ENCODE measurements at places on chromosomes 12 and 14. TPM values are rescaled to one million over a fixed set of nuclear protein-coding genes. Genes with fewer than 3 reads are reported as not detected.
A peak's percentile ranks its signal among the peaks of the same experiment; 100 is the strongest.

DNA sequence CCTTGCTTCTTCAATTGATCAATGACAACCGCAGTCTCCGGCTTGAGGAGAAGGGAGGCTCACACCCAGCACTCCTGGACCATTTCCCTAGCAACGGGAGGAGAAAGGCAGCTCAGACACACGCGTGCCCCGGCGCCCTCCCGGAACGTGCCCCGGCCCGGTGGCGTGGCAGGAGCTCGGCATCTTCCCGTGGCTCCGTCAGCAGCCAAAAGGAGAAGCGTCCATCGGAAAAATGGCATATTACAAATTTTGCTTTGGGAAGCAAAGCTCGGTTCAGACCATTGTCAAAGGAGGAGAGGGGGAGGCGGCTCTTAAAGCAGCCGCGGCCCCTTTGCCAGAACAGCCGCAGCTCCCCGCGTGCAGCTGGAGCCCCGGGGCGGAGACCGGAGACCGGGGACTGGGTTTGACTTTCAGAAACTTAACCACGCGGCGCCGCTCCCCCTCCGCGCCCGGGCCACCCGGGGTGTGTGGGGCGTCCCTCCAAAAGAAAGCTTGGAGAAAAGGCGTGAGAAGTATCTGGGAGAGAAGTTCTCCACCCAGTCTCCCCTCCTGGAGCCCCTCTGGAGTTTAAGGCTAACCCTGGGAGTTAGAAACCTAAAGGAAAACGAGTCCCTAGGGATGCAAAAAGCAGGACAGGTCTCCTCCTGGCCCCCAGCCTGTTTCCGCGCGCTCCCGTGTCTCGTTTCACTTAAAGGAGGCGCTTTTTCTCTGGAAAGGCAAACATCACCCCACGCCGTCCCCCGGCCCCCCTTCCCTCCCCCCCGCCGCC, 545 bp downstream of the PPFIA2 start:
- DNase-seq: no peak

- no peak for DNase-seq
Measured at GRCh38 chr14:33767586-33768457, 183.1 kb downstream of the EGLN3 start.

- no peak for DNase-seq
Measured at GRCh38 chr12:13090054-13090453, 13.4 kb downstream of the GSG1 start.

GPR137C gene
- total RNA-seq: 0.33 TPM

LRP1-AS gene
- not detected for total RNA-seq

DNA sequence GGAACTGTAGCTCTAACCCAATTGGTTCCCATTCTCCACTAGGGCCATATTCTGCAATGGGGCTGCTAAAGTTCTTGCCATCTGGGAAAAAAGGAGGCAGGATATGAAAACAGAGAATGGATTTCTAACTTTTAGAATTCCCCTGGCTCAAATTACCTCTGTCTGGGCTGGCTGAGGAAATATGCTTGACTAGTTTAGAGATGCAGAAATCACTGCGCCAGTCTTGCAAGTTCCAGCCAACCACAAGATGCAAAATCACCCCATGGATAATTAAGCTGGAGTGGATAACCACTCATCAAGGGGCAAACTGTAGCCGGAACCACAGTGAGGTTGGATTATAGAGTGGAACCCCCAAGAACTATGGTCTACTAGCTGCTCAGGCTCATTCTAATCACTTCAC, 126.3 kb downstream of the RALGAPA1 start:
- no peak for DNase-seq

SYT1 gene
- 1.1 TPM for total RNA-seq

- no peak for DNase-seq
Measured at GRCh38 chr12:125773033-125773640, 707.9 kb downstream of the AACS start.

GRCh38 chr12:54052438-54053002, 1.1 kb upstream of the HOXC4 start:
- DNase-seq: no peak

DNA sequence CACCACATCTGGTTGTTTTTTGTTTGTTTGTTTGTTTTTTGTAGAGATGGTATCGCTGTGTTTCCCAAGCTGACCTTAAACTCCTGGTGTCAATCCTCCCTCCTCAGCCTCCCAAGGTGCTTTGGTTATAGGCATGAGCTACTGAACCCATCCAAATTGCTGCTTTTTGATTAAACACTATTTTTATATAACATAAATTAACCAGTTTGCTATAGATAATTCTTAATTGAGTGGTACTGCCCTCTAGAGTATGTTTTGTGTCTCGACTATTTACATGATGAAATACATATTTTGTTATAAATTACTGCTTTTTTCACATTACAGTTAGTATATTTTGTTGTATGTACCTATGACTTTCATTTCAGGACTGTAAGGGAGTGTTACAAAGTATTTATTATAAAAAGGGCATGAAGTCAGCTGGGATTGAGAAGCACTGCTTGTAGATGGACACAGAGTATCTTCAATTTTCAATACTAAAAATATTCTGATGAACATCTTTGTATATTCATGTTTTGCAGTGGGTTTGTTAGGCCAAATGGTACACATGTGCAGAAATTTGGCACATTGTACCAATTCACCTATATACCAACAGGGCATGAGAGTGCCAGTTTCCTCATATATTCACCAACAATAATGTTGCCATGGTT, 14.9 kb upstream of the SCAF11 start:
- DNase-seq: no peak

DNA sequence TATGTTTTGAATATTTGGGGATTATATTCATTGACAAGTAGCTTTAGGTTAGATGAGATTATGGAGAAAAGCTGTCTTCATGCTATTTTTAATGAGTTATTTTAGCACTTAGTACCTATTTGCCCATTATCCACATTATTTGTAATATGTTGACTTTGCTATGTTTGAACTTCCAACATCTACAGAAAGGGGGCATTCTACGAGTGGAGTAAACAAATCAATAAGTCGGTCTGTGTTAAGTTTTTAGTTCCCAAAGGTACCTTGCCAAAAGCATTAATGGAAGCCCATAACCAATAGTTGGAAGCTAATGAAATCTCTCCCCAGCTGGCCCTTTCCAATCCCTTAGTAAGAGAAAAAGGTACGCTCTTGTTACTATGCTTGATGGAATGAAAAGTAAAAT, 250.0 kb upstream of the E2F7 start:
- no peak for DNase-seq

DNA sequence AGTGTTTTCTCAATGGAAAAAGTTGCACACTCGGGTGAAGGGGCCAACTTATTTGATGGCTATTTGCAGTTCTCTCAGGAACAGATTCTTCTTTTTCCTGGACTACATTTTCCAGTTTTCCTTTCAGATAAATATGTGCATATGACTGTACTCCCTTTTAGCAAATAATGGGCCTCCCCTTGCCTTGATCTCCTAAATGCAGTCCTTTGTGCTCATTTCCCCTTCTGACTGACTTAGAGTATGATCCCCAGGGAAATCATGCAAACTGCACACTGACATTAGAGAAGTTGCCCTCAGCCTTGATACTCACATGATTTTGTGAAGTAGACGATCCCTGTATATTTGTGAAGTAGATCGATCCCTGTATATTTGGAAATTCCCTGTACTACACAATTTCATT, 492.9 kb upstream of the NOVA1 start:
- DNase-seq: no peak

GRCh38 chr12:62744551-62744950, 190.4 kb downstream of the PPM1H start:
- DNase-seq: no peak

GRCh38 chr12:59084511-59085375, 164.4 kb upstream of the LRIG3 start:
- DNase-seq: peak; percentile 51

- DNase-seq: no peak
Measured at GRCh38 chr12:112611908-112612307, 179.6 kb upstream of the RPH3A start.

DNA sequence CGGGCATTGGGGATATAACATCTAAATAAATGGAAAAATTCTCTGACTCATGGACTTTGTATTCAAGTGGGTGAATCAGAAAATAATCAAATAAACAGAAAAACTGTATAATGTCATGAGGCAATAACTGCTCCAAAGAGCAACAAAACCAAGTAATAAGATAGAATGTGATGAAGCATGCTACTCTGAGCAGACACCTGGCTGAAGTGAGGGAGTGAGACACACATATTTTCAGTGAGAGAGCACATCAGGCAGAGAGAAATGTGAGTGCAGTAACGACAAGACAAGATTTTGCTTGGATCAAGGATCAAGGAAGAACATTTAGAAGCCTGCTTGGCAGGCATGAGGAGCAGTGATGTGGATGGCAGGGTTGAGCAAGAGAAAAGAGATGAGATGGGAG, 75.8 kb upstream of the CCDC91 start:
- no peak for DNase-seq

LBHD2 gene
- not detected for total RNA-seq

DNA sequence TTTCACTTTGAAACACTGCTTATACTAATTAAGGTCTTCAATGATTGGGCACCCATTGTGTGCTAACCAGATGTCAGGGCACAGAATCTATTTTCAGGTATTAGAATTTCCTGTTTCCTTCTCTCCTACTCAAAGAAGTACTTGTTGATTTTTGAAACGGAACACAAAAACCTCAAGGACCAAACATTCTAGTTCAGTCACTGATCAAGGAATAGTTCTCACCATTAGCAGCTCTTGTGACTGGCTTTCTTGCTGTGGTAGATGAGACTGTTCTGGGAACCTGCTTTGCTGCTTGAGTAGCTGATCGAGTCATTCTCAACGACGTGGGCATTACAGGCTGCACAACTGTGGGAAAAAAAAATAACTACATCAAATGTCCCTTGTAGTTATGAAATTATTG, 11.0 kb downstream of the DLGAP5 start:
- peak; percentile 20 for DNase-seq

GRCh38 chr14:97401714-97402113, 604.5 kb downstream of the VRK1 start:
- no peak for DNase-seq

DNA sequence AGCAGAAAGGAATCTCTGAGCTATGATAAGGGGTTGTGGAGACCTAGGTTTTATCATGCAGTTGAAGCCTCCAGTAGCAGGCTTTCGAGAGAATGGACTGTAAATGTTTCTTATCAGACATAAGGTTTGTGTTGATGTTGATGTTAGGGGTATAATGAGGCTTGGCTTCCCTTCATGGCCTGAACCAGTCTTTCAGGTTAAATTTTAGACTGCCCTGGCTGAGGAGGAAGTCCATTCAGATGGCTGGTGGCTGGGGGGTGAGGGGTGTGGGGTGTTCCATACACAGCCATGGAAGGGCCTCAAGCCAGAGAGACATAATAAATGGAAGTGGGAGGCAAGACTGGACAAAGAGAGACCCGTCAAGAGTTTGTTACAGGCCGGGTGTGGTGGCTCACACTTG, 65.1 kb downstream of the IRF2BPL start:
- DNase-seq: no peak

GRCh38 chr14:75295061-75295461, 16.4 kb downstream of the FOS start:
- DNase-seq: peak; percentile 41

GRCh38 chr12:106248312-106248845, 559 bp upstream of the CKAP4 start:
- DNase-seq: no peak

DNA sequence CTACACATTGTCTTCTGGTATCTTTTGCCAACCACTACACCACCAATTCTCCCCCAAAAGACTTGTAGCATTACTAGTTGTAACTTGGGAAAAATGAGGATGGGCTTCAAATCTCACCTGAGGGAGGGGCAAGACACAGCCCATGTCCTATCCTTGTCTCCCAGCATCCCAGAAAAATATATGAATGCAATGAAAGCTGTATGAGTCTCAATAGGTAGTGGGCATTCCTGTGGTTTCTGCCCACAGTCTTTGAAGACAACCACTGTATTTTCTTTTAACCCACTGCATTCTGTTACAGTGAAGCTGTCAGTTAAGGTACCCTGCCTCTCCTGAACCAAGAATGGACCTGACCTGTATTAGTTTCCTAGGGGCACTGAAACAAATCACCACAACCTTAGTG, 336.2 kb upstream of the TMPO start:
- no peak for DNase-seq

- DNase-seq: no peak
Measured at GRCh38 chr14:60317609-60318008, 68.6 kb downstream of the PPM1A start.

DNA sequence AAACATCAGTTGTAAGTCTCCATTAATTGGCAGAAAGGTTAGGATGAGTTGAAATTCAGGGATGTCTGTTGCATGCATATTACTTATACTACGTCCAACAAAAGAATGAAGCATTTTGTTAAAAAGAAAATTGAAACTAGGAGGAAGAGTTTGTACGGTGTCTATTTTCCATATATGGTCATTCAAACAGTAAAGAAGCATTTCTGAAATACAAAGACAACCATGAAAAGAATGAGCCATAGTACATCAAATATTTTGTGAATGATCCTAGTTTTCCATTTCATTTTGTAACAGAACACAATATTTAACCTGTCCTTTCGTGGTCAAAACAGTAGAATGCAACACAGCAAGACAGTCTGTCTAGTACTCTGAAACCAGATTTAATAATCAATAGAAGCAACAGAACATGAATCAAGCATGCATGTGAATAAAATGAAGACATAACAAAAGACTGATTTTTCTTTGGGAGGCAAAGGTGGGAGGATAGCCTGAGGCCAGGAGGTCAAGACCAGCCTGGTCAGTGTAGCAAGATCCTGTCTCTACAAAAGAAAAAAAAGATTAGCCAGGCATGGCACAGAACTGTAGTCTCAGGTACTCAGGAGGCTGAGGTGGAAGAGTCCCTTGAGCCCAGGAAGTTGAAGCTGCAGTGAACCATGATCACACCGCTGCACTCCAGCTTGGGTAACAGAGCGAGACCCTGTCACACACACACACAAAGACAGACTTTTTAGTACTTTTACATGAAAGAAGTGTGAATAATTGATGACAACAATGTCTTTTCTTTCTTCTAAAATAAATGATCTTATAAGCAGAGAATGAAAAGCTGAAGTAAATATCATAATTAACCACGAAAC, 156.0 kb downstream of the LRIG3 start:
- DNase-seq: no peak

- no peak for DNase-seq
Measured at GRCh38 chr12:53067993-53068770, 11.0 kb downstream of the SPRYD3 start.

GRCh38 chr12:2683283-2684025, 111.3 kb upstream of the FKBP4 start:
- no peak for DNase-seq

DNA sequence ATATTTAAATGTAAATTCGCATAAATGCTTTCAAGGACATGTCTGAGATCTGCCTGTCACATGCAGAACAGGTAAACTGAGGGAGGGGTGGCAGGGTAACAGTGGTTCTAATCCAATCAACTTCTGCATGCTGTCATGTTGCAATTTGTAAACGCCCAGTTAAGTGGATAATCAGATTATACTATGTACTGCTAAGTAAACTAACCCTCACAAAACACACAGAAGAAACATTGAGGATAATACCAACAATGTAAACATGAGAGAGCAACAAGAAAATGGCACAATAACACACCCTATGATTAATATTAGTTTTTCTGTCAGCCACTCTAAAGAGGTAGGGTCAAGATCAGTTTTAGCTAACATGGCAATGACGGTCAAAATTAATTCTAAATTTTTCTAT, 123.7 kb downstream of the KIF21A start:
- no peak for DNase-seq

DNA sequence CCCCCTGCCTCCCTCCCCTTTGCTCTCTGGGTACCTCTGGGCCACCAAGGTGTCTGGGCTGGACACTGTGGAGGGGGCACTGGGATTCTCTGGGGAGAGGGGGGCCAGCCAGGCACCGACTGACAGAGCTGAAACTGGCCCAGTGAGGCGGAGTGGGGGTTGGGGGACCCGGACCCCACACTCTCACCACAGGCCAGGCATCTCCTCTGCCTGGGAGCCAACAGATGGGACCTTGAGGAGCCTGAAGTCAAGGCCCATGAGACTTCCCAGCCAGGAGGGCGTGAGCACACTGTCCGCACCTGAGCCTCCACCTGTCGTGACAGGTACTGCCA, 39.8 kb upstream of the PPP1R13B start:
- no peak for DNase-seq

Measured in breast epithelium (tissue), 4 donors.